Muscle of leg (tissue), 16 donors: ENCODE measurements at places on chromosomes 1 and 21. TPM values are rescaled to one million over a fixed set of nuclear protein-coding genes. Genes with fewer than 3 reads are reported as not detected.

The NTRK1 gene
- 0.35 TPM for total RNA-seq

The MPZ gene
- total RNA-seq = 21.9 TPM

GRCh38 chr1:90964444-90965035 lies 57.3 kb downstream of the ZNF644 start:
- peak; percentile 16 for DNase-seq

DNA sequence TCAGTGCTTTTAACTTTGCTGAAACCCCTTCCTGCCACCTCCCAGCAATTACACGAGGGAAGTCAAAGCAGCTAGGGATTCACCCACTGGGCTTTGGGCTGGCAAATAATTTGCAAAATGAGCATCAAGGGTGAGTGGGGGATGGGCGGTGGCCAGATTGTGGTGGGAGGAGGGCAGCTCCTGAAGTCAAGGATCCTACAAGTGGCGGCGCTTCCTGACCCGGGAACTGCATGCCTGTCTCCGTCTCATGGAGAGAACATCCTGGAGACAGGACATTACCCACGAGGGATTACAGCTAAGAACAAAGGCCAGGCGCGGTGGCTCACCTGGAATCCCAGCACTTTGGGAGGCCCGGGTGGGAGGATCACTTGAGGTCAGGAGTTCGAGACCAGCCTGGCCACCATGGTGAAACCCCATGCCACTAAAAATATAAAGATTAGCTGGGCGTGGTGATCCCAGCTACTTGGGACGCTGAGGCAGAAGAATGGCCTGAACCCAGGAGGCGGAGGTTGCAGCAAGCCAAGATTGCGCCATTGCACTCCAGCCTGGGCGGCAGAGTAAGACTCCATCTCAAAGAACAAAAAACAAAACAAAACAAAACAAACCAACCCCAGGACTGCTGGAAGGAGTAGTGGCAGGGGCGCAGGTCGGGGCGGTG lies 12.9 kb downstream of the TTC34 start:
- no peak for DNase-seq

- peak; percentile 68 for DNase-seq
Observed at GRCh38 chr1:157969697-157970485, 23.6 kb upstream of the KIRREL1 start.
